ENCODE measurements at places on chromosomes 12 and 14. TPM values are rescaled to one million over a fixed set of nuclear protein-coding genes. Genes with fewer than 3 reads are reported as not detected.

GRCh38 chr14:83664389-83664788 lies 1865.6 kb upstream of the FLRT2 start:
- no peak for DNase-seq
- H3K4me3 ChIP-seq: no peak overlapping the region
- no peaks in the 10 kb centered on the region for H3K27me3 ChIP-seq
- no peak overlapping the region for H3K27ac ChIP-seq
- no peaks in the 10 kb centered on the region for H3K4me1 ChIP-seq

- DNase-seq: no peak
- H3K27ac ChIP-seq: no peak overlapping the region
- no peaks in the 10 kb centered on the region for H3K4me1 ChIP-seq
- no peak overlapping the region for H3K4me3 ChIP-seq
- H3K36me3 ChIP-seq: no peaks in the 10 kb centered on the region
- no peaks in the 10 kb centered on the region for H3K27me3 ChIP-seq
Measured at GRCh38 chr12:22709292-22709691, 84.3 kb downstream of the ETNK1 start.

GRCh38 chr14:93930296-93930988 lies 3.3 kb downstream of the FAM181A start:
- no peak overlapping the region for H3K4me3 ChIP-seq
- no peak for DNase-seq
- no peaks in the 10 kb centered on the region for H3K27me3 ChIP-seq
- no peaks in the 10 kb centered on the region for H3K4me1 ChIP-seq
- H3K27ac ChIP-seq: no peak overlapping the region

GRCh38 chr12:6469092-6469491 lies 1.4 kb downstream of the VAMP1 start:
- no peaks in the 10 kb centered on the region for H3K27me3 ChIP-seq
- H3K4me3 ChIP-seq: no peak overlapping the region
- no peaks in the 10 kb centered on the region for H3K4me1 ChIP-seq
- DNase-seq: peak; percentile 17

DNA sequence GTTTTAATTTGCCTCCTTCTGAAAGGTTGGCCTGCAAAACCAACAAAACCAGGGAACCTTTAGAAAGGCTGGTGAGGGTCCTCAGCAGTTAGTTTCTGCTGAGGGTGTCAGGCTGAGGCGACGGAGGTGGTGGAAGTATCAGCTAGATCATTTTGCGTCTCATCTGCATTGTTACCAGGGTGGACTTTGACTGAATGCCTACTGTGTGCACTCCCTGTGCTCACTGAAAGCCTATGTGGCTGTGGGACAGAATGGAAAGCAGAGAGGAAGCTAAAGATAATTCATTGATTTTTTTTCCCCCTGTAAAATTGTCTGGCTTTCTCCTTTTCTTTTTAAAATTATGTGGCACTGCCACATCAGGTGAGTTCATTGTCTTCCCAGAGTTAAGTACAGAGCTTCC lies 68.4 kb upstream of the SRSF5 start:
- H3K4me1 ChIP-seq: peaks cover 23% of the 10 kb centered on the region
- DNase-seq: no peak
- H3K4me3 ChIP-seq: no peak overlapping the region

GRCh38 chr14:68467425-68467824 lies 325.4 kb downstream of the ZFP36L1 start:
- no peak overlapping the region for H3K27ac ChIP-seq
- no peaks in the 10 kb centered on the region for H3K27me3 ChIP-seq
- no peak for DNase-seq
- H3K4me3 ChIP-seq: no peak overlapping the region
- H3K36me3 ChIP-seq: no peaks in the 10 kb centered on the region

GRCh38 chr12:58915634-58916033 lies 4.7 kb downstream of the LRIG3 start:
- H3K36me3 ChIP-seq: 0 out of 2 replicates have a peak, but pooled peaks cover 2% of the 10 kb centered on the region
- DNase-seq: no peak
- H3K4me1 ChIP-seq: peaks cover 9% of the 10 kb centered on the region
- no peak overlapping the region for H3K27ac ChIP-seq
- H3K27me3 ChIP-seq: no peaks in the 10 kb centered on the region
- no peak overlapping the region for H3K4me3 ChIP-seq

GRCh38 chr14:58769011-58769643 lies 131.4 kb downstream of the DACT1 start:
- DNase-seq: no peak
- H3K27me3 ChIP-seq: no peaks in the 10 kb centered on the region
- no peaks in the 10 kb centered on the region for H3K36me3 ChIP-seq
- no peak overlapping the region for H3K27ac ChIP-seq

GRCh38 chr14:103408491-103409155 lies 23.4 kb downstream of the MARK3 start:
- H3K4me1 ChIP-seq: no peaks in the 10 kb centered on the region
- H3K4me3 ChIP-seq: no peak overlapping the region
- H3K27ac ChIP-seq: no peak overlapping the region
- no peak for DNase-seq
- H3K27me3 ChIP-seq: no peaks in the 10 kb centered on the region

- no peaks in the 10 kb centered on the region for H3K27me3 ChIP-seq
- no peak overlapping the region for H3K4me3 ChIP-seq
- DNase-seq: no peak
- no peaks in the 10 kb centered on the region for H3K36me3 ChIP-seq
- no peak overlapping the region for H3K27ac ChIP-seq
Measured at GRCh38 chr14:94933486-94933885, 163.6 kb upstream of the GSC start.

CIROP gene
- total RNA-seq: not detected

SDR9C7 gene
- not detected for total RNA-seq

GALNT8 gene
- not detected for total RNA-seq

All from Caco-2 (cell line).